ENCODE measurements at places on chromosomes 2 and 18.

GRCh38 chr2:233758141-233758540 lies 1.9 kb upstream of the UGT1A1 start:
- DNase-seq: no peak

DNA sequence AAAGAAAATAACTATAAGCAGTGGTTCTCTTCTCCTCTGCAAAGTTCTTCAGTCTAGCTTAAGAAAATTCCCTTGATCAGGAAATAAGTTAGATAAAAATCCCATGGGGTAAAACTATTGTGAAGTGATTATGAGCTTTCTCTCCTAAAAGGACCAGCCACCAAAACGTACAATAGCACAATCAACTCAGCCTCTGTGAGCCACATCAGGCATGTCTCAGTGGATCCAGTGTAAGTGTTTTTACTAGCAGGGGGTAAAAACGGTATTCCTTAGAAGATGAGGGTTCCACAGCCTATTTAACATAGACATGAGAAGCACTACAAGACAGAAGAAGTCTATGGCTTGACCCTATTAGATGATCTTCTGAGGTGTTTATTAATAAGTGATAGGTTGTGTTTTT lies 503.2 kb downstream of the PIK3C3 start:
- no peak for DNase-seq

- no peak for DNase-seq
These were observed 88.1 kb upstream of the ATL2 start for GRCh38 chr2:38464971-38465788.

GRCh38 chr2:146853741-146854444 lies 990.9 kb upstream of the ACVR2A start:
- DNase-seq: no peak

DNA sequence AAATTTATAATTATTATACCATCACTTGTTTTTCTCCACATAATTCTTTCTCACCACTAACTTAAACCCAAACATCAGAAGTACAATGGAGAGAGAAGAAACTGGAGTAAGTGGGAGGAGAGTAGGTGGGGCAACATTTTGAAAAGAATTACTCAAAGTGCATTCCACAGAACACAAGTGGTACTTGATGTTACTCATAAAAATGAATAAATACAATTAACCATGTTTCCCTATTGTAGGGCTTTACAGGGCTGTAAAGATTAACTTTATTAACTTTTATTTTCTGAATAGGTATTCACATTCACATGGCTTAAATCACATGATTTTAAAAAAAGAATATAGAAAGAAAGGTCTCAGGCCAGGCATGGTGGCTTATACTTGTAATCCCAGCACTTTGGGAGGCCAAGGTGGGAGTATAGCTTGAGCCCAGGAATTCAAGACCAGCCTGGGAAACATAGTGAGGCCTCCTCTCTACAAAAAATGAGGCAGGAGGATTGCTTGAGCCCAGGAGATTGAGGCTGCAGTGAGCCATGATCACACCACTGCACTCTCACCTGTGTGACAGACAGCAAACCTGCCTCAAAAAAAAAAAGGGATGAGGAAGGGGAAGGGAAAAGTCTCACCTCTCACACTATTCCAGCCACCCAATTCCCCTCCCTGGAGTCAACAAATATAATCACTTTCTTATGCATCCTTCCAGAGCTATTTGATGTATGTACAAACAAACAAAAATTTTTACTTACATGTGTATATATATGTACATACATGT lies 47.1 kb downstream of the KCNG3 start:
- no peak for DNase-seq

DNA sequence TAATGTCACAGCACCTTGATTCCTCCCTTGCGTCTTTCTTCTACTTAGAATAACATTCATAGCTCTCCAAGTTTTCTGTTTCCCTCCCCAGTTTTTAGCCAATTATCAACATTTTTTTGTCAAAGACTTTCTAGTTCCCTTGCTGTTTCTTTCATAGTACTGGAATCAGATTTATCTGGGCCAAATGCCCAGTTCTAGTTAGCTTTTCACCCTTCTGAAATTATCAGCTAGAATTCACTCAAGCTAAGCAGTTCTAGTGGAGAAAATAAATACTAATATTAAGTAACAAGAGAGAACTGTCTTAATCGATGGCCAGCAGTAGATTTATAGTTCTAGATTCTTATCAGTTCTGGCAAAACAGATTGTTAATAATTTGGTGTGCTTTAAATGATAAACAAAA lies 36.2 kb downstream of the EFEMP1 start:
- no peak for DNase-seq

DNA sequence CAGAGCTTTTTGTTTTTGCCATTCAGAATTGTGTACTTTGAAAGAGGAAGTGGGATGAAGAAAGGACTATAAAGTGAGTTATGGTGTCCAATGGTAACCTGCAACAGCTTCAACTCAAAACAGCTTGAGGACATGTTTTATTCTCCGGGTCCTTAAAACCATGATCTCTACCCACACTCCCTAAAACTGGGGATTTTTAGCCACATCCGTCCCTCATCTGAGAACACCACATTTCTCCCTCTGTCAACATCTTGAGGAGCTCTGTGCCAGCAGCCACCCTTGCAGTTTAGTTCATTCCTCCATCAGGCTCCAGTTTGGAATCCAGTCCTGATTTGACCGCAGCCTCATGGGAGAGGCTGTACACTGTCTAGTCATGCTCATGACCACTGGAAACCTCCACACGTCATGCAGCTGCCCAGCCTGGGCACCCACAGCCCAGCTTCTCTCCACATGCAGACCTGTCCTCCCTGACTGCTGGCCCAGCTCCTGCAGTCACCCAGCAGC lies 62.6 kb downstream of the C18orf63 start:
- no peak for DNase-seq

- DNase-seq: no peak
These were observed 1.7 kb downstream of the HNRNPLL start for GRCh38 chr2:38600921-38601455.

DNA sequence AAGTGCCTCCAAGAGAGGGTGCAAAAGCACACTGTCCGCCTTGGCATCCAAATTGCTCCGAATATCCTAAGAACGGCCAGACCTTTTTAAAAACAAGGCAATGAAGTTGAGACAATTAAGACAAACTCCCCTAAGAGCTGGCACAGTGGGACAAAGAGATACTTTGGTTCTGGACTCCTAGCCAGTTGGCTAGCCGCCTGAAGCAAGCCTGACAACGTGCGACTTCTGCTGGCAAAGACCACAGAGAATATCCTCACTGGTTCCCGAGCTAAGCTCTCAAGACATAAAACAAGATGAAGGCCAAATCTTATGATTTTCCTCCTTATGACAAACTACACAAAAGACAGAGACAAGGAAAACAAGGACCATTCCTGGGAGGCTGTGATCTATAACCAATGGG lies 32.7 kb downstream of the CHRNA1 start:
- DNase-seq: no peak

- no peak for DNase-seq
These were observed 5.6 kb upstream of the EML4 start for GRCh38 chr2:42163444-42164045.

DNA sequence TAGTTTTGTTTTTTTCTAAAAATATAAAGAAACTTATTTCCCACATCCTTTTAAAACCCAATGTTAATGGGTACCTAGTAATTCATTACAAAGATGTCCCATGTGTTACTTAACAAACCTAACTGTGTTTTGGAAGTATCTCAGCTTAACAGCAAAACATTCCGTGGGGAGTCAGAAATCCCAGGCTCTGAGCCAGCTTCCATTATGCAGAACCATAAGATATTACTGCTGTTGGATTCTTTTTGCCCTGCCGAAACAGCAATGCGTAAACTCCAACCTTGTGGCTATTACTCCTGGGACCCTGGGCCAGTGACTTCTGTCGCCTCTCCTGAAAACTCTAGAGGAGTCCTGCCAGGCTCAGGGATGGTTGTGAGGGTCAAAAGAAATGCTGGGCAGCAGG lies 174.1 kb downstream of the UXS1 start:
- no peak for DNase-seq

- no peak for DNase-seq
These were observed 854.5 kb upstream of the CRIM1 start for GRCh38 chr2:35501076-35501475.

DNA sequence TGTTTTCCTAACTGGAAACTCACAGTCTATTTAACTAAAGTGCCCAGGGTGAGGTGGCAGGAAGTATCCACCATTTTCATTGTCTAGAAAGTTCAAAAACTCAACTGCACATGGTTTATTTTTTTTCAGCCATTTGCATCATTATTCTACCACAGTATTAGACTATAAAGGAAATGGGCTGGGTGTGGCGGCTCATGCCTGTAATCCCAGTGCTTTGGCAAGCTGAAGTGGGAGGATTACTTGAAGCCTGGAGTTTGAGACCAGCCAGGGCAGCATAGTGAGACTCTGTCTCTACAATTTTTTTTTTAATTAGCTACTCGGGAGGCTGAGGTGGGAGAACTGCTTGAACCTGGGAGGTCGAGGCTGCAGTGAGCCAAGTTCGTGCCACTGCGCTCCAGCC lies 213.8 kb downstream of the MYO3B start:
- DNase-seq: no peak

DNA sequence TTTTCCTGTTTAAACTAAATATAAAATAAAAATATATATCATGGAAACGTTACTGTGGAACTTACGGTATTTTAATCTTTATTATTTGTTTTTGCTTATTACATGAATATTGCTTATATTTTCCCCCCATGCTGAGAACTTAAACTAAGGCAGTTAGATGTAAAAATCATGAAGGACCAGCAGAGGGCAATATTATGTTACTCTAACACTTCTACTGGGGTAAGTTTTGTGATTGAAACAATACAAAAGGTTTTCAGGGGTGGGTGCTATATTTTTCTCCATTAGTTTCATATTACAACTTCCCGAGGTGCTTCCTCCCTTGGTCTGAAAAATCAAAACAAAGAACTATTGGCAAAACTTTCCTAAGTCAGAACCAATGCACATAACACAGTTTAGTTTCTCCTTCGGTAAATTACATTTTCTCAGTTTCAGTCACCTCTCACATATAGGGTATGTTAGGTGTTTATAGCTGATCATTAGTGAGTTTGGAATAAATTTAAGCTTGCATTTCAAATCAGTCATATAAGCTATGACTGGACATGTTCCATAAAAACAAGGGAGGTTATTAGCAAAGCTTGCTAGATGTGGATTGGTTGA lies 54.8 kb downstream of the ZNF407 start:
- DNase-seq: no peak

- no peak for DNase-seq
These were observed 39.1 kb upstream of the FIGN start for GRCh38 chr2:163774862-163775261.

DNA sequence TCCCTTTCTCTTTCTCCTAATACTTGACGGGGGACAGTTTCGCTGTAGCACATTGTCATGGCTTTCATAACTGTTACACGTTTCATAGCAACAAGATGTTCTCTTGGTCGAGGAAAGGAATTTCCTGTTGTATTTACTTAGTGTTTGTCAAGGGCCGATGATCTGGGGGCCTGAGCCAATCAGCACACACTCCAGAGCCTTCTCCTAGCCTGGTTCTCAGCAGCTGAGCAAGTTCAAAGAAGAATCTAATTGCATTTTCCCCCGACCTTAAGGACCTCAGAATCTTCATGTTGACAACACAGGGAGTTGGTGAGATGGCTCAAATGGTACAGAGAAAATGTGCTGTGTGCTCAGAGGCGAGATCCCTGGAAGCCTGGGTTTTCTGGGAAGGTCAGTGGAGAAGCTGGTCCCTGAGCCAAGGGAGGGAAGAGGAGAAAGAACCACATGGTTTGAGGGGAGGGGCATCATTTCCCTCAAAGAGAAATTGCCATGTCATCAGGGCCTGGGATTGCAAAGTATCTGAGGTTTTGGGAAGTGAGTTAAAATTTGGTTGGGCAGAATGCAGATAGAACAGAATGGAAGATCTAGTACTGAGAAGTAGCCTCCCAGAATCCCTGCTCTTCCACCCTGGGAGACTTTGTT lies 76.9 kb upstream of the AGAP1 start:
- no peak for DNase-seq

DNA sequence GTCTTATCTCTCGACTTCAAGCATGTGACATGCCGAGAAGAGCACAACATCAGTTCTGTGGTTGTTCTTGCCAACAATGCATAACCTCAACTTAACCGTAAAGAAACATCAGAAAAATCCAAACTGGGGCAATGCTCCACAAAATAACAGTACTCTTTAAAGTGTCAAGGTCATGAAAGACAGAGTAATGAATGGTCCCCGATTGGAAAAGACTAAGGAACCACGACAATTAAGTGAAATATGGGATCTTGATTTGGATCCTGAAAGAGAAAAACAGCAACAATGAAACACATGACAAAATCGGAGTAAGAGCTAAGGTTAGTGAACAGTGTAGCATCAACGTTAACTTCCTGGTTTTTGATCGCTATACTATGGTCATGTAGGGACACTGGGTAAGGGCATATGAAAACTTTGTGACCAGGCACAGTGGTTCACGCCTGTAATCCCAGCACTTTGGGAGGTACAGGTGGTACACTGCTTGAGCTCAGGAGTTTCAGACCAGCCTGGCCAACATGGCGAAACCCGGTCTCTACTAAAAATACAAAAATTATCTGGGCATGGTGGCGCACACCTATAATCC lies 55.2 kb downstream of the UNC50 start:
- DNase-seq: no peak

DNA sequence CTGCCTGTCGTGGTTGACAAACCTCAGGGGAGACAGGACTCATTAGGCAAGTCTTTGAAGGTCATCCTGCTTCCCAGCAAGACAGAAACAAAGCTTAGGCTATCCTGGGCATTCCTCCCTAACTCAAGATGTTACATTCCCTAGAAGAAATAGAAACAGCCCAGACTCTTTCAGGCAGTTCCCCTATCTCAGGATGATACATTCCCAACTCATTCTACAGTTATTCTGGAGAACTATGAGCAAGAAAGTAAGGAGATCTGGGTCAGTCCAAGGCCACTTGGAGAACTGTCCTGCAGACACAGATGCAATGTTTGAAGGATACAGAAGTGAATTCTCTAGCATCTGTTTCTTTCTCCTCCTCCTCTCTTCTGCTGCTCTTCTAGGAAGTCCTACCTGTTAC lies 220.1 kb upstream of the NCKAP5 start:
- no peak for DNase-seq

GRCh38 chr2:233048569-233049193 lies 11.5 kb upstream of the INPP5D start:
- no peak for DNase-seq

GRCh38 chr2:38266382-38267061 lies 110.6 kb downstream of the ATL2 start:
- DNase-seq: no peak

GRCh38 chr2:112165296-112165695 lies 27.1 kb downstream of the FBLN7 start:
- no peak for DNase-seq

- no peak for DNase-seq
These were observed 112.9 kb downstream of the RAPGEF4 start for GRCh38 chr2:172848519-172848918.

DNA sequence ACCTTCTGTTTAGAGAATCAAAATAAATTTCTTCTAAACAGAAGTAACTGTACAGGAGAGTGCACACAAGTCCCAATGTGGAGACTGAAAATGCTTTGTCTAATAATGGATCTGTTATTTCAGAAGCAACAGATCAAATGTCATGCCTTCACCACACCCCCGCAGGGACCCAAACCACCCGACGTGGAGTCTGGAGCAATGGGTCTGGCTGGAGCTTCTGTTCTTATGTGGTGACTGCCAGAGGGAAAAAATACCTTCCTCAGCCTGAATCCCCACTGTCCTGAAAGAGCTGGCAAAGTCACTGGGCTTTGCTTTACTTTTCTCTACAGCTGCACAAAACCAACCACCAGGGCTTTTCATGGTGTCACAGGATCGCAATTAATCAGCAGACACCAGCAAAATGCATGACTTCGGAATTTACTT lies 119.0 kb upstream of the ZFP36L2 start:
- no peak for DNase-seq

Data from stimulated activated CD4-positive, alpha-beta T cell treated with anti-CD3 and anti-CD28 coated beads, Interleukin-4, amount 100 ng/mL, for 4 hours (primary cell).